ENCODE measurements at places on chromosomes 3 and 15.

- DNase-seq = no peak
These were observed 17.5 kb downstream of the SLC9A9 start for GRCh38 chr3:143830786-143831185.

DNA sequence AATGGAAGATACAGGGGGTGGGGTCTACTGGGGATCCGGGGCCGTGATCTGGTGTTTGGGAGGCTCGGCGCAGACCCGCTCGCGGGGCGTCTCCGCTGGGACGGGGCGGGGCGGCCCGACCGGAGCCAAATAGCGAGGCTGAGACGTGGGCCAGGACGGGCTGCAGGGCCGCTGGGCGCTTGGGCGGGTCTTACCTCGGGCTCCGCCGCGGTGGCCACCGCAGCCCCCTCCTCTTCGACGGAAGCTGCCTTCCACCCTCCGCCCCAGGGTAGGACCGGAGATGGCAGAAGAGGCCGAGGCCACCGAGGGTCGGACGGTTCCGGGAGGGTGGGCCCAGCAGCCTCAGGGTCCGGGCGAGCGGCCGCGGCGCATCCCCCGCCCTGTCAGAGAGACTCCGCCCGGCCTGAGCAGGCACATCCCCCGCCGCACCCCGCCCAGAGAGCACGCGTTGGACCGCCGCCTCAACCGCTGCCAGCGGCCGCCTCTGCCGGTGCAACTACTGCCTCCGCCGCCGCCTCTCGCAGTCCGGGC, 399 bp downstream of the MYO9A start:
- peak; percentile 25 for DNase-seq

GRCh38 chr3:107062787-107063186, 314.5 kb upstream of the CCDC54 start:
- no peak for DNase-seq

DNA sequence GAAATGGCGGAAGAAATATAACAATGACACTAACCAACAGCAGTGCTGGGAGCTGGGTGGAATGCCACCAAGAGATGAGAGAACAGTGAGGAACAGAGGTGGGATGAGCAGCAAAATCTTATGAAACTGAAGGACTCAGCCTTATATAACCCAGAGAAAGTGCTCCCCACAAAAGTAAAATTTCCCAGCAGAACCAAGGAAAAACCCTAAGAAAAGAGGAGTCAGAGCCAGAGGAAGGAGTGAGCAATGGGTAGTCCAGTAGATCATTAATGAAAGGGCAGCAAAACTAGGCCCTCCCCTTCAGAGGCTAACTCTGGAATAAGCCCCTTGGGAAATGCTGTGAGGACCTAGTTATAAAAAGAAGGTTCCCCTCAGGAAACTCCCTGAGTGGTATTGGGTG, 24.7 kb upstream of the UBE2E1 start:
- DNase-seq = no peak

DNA sequence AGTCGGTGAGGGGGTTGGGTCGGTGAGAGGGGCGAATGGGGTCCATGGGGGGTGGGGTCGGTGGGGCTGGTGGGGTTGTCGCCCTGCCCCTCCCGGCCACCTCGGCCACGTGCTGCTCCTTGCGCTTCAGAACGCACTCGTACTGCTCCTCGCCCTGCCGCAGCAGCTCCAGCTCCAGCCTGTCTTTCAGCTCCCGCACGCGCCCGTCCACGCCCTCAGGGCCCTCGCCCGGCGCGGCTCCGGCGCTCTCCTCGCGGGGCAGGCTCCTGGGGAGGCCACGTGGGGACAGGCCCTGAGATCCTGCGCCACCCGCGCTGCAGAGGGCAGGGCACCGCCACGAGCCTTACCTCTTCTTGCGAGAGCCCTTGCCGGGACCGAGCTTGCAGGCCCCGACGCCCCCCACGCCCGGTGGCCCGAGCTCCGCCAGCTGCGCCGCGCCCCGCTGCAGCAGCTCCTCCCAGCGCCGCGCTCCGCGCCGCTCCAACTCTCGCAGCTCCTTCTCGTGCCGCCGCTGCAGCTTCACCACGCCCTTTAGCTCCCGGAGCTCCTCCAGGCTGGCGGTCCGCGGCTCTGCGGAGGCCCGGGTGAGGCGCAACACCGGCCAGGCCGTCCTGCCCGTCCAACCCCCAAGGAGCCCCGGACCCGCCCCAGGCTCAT, 8.2 kb upstream of the ANKRD63 start:
- no peak for DNase-seq

GRCh38 chr3:128094295-128095151, 29.1 kb downstream of the RUVBL1 start:
- DNase-seq = no peak

DNA sequence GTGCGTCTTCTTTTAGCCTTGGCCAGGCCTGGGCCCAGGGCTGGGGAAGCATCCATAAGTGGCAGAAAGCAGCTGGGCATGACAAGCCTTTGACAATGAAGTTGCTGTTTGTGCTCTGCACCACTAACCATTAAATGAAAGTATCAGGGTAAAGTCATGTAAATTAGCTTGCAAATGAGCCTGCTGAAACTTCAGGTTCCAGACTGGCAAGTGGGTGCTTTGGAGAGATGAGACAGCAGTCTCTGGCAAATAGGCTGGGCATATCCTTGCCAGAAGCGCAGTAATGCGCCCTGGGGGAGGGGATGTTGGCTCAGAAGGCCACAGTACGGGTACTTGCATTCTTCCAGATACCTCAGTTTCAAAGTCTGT, 40.7 kb downstream of the RAB6B start:
- DNase-seq = no peak

DNA sequence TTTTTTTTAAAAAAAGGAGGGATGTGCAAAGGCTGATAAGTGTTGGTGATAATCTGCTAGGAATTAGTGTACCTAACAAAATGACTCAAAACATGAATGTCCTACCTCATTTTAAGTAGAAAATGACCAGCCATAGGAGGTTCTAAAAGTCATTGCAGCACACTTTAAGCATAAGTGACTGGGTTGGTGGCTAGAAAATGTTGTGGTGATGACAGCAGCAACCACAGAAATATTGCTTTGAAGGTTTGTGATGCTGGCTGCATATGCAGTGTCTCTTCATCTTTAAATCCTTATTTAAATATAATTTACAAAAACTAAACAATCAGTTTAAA, 55.2 kb downstream of the CMSS1 start:
- no peak for DNase-seq

- no peak for DNase-seq
These were observed 572.0 kb downstream of the NAALADL2 start for GRCh38 chr3:175430983-175431773.

DNA sequence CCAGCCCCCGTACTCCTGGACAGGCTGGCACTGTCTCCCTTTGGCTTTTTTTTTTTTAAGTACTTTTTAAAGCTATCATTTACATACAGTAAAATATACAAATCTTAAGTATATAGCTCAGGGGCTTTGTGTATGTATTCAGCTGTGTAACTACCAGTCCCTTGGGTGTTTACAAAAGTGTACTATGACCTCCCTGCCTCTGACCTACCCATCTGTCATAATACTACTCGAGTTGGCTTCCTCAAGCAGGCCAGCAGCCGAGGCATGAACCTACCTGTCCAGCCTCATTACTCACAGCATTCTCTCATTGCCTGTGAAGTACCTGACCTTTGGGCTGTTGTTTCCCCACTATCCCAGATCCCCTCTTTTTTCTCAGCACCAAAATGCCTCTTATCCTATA, 33.2 kb downstream of the ABHD2 start:
- no peak for DNase-seq

DNA sequence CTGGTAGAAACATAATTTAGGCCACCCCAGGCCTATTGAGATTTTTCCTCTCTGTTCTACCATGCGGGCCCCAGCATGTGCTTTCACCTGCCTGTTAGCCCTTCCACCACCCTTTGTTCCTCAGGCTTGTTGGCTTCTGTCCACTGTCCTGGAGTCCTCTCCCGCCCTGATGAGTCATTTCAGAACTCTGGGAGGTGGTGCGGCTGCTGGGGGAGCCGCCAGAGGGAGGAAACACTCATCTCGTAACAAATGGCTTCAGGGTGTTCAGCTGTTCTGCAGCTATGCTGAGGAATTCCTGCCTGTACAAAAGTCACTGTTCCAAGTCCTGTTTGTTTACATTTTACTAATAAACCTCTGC, 36.3 kb downstream of the LRTM1 start:
- no peak for DNase-seq

DNA sequence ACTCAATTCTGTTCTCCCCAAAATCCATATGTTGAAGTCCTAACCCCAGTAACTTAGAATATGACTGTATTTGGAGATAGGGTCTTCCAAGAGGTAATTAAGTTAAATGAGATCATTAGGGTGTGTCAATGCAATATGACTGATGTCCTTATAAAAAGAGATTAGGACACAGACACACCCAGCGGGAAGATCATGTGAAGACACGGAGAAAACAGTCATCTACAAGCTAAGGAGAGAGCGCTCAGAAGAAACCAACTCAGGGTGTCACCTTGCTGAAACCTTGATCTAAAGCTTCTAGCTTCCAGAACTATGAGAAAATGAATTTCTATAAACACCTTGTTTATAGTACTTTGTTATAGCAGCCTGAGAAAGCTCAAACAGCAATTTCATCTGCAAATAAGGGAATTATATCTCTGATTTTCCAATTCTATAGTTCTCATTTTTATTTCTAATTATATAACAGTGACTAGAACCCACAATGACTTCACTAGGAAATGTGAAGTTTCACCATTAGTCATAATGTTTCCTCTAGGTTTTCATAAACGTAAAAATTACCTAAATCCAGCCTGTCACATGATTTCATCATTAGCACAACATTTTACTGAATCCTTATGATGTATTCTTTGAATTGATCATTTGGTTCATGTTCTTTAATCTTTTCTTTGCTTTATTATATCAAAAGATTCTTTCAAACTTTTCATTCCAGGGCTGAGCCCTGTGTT, 459.1 kb upstream of the MDFIC2 start:
- no peak for DNase-seq

DNA sequence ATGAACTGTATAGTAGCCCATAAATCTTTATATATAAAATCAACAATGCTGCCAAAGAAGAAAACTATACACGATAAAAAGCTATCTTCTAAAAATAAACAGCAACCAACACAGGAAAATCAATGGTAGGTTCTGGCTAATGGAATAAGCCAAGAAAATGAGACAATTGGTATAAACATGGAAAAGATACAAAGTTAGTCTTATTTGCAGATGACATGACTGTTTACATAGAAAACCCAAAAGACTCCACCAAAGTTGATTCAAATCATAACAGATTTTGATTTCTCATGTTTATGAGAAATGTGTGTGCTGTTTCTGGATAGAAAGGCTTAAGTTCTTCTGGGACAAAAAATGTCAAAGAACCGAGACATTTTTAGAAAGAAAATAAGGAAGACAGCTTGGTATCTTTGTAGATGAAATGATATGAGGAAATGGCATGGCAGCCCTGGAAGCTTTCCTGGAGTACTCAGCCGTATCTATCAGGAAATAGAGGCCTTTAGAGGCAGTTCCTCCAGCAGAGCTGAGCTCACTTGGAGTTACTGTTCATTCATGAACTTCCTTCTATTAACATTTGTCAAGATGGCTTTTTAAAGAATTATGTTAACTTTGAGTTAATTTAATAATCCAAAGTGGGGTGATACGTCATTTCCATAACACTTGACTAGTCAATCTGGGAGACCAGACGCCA, 36.7 kb upstream of the VILL start:
- DNase-seq = no peak

DNA sequence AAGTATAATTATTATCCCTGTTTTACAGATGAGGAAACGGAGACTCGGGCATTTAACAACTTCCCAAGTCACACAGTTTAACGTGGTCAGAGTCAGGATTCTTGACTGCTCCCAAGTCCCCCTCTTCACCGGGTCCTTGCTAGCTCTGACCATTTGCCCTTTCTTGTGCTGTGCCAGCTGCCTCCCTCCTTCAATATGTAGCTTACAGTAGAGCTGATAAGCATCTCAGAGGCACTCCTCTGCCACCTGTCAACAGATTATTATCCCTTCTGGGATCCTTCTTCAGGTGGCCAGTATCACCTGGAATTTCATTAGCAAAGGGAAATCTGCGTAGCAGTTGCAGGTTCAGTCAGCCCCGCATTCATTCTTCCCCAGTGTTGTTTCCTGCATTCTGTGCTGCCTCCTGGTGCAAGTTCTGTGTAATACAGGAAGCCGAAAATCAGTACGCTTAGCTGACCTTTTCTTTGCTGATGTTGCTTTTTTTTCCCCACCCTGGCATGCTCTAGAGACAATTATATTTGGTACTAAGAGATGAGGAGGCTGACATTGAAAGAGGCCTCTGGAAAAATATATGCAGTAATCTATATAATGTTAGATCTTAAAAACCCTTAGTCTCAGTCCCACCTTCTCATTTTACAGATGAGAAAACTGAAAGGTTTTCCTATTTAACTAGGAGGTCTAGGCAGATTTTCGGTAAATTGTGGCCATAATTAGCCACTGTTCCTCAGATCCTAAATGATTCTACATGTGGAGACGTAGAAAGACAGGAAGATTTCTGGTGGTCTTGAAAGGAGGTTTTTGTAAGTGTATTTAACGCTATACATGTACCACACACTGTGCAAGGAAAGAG, 24.8 kb downstream of the TMOD2 start:
- DNase-seq = peak; percentile 7

- DNase-seq = no peak
These were observed 1.7 kb downstream of the KLHL25 start for GRCh38 chr15:85792912-85793590.

DNA sequence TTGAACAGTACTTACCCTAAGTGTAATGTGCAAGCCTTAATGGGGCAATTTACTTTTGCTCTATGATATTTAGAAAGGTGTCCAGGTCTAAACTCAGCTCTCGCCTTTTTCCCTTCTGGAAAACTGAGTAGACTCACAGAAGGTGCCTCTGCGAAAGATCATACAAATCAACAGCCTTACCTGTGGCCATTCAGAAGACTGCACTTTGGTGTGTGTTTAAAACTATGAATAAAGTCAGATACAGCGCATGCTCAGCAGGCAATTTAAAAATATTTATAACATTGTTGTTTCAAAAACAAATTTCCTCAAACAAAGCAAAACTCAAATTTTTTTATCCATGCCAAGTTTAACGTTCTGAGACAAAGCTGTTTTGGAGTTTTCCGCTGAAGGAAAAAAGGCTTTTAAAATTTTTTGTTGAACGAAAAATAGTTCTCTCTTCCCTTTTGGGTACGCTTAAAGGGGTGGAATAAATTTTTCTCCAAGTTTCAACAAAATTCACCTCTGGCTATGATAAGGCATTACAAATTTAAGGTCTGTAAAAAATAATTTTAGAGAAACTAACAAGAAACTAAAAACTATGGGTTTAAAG, 156.3 kb downstream of the TIGIT start:
- no peak for DNase-seq

- no peak for DNase-seq
These were observed 751 bp upstream of the DCLK3 start for GRCh38 chr3:36765104-36765503.

GRCh38 chr3:72257203-72257602, 472.3 kb upstream of the PROK2 start:
- no peak for DNase-seq

DNA sequence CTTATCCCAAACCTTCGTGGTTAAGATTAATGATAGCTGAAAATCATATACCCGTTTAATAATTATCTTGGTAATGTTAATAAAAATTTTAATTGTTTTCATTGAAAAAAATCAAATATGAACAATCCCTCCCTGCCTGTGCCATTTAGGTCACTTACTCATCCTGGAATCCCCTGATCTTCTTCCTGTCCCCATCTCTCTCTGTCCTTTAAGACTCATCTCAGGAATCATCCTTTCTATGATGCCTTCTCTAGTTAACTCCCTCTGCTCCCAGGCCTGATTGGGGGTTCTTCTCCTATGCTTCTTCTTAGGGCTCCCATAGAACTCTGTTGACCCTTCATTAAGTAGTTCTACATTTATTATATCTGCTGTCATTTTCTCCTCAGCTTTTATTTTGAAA, 91.6 kb downstream of the MBNL1 start:
- DNase-seq = no peak
